ENCODE measurements at places on chromosomes 2 and 18. TPM values are rescaled to one million over a fixed set of nuclear protein-coding genes. Genes with fewer than 3 reads are reported as not detected.

Gene SERPINB11
- not detected for total RNA-seq

Gene PXDN
- 78.8 TPM for total RNA-seq

- no peak for DNase-seq
Measured at GRCh38 chr2:240368781-240369331, 66.6 kb upstream of the GPC1 start.

DNA sequence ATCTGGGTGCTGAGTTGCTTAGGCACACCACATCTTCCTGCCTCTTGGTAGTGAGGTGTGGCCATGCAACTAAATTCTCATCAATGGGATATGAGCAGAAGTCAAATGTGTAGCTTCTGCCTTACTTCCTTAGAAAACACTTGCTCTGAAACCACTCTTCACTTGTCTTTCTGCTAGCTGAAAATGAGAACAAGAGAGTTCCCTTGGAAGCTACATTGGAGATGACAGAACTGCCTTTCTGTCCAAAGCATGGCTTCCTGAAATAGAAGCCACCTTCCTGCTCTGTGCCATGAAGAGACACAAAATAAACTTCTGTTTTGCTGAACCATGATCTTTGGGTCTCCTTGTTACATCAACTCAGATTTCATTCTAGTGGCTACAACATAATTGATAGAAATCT is 659.9 kb downstream of the IRS1 start:
- DNase-seq, result no peak

- DNase-seq, result no peak
Measured at GRCh38 chr2:314561-315336, 26.9 kb upstream of the ALKAL2 start.
